CD8-positive, alpha-beta memory T cell (primary cell): ENCODE measurements at places on chromosomes 4 and X. TPM values are rescaled to one million over a fixed set of nuclear protein-coding genes. Genes with fewer than 3 reads are reported as not detected.

GRCh38 chrX:3326681-3327080 lies 19.8 kb downstream of the MXRA5 start:
- DNase-seq = no peak

DNA sequence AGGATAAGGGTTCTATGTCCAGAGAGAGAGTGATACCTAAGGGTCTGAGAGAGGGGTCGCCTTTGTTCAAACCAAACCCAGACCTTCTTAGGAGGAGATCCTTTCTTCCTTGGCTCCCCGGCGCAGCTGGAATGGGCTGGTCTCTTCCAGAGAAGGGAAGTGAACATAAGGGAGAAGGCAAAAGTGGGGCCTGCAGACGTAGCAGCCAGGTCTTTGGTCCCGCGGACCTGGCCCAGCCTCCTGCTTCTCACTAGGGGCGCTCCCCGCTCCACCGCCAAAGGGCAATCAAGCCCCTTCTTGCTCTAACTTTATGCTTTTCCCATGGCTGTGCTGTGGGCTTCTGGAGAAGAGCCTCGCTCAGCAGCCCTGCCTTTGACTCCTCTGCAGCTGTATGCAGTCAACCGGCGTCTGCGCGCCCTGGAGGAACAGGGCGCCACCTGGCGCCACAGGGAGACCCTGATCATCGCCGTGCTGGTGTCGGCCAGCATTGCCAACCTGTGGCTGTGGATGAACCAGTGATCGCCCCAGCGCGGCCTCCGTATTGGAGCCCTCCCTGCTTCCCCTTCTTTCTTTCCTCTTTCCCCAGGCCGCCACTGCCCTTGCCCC lies 6.5 kb downstream of the FATE1 start:
- no peak for DNase-seq

- no peak for DNase-seq
Observed at GRCh38 chrX:26670521-26670920, 454.6 kb downstream of the MAGEB5 start.

DNA sequence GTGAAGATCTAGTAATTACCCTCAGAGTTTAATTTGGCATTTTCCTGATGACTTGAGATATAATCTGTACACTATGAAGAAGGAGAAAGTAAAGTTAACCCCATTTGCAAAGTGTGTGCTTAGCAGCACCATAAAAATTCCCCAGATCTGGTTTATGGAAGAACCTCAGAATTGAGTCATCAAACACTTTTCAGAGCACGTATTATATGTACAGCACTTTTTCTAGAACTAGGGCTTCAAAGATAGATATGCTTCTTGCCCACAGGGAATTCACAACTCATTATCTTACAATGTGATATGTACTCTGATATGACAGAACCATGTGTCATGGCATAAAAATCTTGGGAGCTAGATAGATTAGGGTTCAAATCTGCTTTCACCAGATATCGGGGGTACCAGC lies 150.9 kb downstream of the SLC10A7 start:
- DNase-seq = no peak

Gene HAND2
- not detected for total RNA-seq

DNA sequence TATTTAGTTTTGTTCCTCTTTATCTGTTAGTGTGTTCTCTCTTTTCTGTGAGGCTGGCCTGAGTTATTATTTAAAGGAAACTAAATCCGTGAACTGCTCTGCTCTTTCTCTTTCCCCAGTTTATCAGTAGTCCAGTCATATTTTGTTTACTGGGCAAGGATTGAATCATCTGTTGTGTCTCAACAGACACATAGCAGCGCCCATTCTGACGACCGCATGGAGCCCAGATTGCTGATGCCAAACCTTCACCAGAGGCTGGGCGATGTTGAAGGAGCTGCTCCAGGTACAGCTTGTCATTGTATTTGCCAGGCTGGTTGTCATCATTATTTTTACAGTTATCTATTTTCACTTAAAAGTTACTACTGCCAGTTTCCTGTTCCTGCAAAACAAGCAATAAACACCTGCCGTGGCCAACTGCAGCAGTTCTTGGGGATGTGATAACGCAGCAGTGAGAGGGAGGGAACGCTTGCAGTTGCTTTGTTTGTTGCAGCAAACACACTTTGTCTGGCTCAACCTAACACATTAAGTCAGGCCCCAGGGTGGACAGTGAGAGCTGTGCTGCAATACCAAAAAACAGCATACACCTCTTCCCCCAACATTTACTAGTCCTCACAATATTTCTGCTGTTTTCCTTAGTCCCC lies 10.1 kb downstream of the REELD1 start:
- DNase-seq = no peak
